Retina (tissue), 1 donor: ENCODE measurements at places on chromosomes 1 and 21.
A peak's percentile ranks its signal among the peaks of the same experiment; 100 is the strongest.

GRCh38 chr1:57844382-57844980 lies 420.6 kb upstream of the DAB1 start:
- DNase-seq, result no peak

DNA sequence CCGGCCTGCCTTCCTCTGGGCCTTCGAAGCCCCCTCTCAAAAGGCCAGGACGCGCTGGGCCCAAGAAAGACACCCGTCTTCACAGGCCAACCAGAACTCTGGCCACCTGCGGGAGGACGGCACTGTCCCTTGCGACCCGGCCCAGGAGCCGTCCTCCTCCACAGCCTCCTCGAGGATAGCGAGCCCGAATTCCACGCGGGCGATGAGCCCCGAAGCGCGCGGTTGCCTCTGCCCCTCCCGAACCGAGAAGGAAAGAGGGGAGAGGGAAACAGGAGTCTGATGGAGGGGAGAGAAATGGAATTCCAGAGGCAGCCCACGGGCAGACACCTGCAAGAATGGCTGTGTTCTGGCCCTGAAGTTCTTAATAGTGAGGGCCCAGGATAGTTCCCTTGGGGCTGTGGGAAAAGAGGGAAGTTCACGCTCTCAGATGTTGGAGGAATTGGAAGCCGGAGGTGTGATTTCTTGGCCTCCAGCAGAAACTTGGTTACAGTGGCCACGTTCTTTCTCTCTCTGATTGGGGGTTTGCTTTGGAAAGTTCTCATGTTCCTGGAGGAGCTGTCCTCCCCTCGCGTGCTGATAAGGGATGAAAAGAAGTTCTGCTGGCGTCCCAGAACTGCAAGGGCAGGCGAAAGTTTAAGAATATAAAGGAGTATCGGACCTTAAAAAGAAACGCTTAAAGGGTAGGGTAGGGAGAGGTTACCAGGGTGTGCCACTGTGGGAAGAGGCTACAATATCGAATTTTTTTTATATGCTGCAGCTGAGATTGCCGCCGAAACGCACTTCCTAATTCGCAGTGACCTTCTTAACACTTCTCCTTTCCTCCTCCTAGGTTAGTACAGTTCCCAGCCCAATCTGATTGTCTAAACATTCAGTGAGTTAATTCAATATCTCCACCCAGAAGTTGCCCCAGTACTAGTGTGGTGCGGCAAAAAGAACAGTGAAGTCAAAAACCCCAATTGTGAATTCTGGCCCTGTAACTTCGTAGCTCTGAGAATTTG lies 5.8 kb upstream of the SLC44A5 start:
- peak; percentile 83 for DNase-seq

DNA sequence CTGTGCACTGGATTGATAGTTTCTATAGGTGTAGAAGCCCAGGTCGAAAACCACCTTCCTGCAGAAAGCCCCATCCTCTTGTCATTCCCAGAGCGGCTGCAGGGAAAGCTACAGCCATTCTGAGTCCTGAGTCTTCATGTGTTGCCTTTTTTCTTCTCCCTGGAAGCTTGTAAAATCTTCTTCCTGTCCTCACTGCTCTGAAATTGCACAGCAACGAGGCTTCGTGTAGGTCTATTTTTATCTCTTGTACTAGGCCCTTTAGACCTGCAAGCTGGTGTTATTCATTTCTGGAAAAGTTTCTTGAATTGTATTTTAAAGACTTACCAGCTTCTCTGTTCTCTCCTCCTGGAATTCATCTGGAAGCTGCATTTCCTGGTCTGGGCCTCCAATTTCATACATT lies 44.2 kb upstream of the ETS2 start:
- no peak for DNase-seq

DNA sequence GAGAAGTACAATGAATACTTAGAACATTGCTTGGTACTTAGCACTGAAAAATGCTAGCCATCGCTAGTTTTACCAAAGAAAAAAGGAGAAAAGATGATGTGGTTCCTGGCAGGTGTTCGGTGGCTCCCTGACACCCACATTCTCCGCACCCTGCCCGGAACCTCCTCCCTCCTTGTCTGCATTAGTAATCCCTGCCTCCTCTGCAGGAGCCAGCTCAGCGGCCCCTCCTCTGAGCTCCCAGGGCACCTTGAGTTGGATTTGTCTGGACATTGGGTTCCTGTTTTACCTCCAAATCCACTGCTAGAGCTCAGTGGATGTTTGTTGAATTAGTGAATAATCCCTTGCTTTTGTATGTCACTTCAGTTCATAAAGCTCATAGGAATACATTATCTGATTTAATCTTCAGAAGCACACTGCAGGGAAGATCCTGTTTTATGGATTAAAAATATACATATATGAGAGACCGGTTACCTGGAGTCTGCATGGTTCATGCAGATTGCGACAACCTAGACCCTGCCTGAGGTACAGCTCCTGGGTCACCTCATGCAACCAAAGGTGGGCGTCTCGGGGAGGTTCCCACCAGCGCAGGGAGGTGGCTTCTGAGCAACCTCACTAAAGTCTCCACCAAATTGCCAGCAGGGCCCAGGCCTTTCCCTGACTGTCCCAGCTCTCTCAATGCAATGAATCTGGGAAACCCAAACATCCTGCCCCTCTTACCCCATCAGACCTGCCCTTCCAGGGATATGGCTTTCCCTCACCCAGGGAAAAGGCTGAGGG lies 24.2 kb downstream of the PCAT6 start:
- DNase-seq, result no peak

- DNase-seq, result peak; percentile 78
Measured at GRCh38 chr1:27601771-27602461, 2.0 kb downstream of the AHDC1 start.

DNA sequence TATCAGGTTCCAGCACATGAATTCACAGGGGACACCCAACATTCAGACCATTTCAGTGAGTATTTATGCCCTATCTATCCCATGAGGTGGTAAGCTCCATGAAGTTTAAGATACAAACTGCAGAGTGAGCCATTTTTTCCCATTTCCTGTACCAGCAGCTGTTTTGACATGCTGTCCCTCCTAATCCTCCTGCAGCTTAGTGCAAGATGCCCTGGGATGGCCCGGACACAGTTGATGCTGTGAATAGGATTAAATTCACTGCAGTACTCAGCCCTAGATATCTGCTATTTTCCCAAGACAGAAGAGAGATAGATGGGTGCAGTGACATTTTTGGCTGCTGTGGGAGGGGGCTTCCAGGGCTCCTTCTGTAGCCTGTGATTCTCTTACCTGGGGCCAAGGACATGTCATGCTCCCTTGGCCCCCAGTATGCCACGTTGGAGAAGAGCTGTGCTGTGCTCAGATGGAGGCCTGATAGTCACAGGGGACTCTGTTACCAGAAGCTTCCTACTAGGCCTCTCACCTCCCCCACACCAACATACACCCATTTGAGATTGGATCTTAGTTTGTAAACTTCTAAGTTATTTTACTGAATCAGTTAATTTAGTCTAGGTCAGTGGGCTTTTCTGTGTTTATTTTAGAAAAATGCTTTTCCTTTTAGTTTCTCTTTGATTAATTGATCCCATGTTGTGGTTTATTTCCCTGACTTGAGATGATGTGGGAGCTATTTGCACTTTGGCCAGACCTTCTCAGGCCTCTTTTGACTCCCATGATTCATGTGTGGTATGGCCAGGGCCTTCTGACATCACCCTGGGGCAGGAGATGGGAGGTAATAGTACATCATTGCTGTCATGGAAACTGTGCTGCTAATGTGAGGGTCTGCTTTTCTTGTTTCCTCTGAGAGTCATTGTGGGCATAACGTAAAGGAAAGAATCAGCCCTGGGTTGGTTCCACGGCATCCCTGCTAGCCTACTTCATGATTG lies 92.6 kb downstream of the ST3GAL3 start:
- peak; percentile 14 for DNase-seq

GRCh38 chr1:206951318-206952100 lies 5.2 kb upstream of the PIGR start:
- no peak for DNase-seq

DNA sequence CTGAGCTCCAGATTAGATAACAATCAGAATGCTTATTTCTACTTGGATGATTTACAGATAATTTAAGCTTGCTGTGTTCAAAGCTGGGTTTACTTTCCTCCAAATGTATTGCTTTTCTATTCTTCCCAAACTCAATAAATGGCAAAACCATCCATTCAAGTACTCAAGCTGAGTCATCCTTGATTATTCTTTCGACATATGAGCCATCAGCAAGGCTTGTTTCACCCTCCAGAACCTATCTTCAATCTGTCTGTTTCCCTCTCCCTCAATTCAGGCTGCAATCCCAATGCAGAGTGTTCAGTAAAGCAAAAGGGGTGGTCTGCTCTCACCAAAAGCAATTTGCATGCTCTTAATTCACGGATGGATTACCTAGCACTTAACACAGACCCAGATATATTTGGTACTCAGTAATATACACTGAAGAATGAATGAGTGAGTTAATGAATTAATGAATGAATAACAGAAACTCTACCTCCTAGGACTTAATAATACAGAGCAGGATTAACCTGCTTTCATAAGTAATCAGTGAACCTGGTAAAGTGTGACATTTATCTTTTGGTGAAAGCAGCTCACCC lies 41.9 kb downstream of the DDR2 start:
- no peak for DNase-seq

- DNase-seq, result no peak
Measured at GRCh38 chr1:152626744-152627143, 3.8 kb upstream of the LCE3A start.

DNA sequence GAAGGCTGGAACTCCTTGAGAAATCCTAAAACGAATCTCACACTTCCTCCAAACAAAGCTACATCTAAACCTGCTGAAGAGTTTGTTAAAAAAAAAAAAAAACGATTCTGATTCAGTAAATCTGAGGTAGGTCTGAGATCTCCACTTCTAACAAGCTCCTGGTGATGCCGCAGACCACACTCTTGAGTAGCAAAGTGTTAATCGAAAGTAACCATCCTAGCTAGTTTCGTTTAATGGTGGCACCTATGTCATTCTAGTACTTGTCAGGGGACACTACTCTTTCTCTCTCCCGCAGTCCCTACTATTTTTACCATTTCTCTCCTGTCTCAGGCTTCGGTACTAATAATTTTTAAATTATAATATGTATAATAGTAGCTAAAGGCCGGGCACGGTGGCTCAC lies 2.1 kb downstream of the CLCC1 start:
- DNase-seq, result no peak

- no peak for DNase-seq
Measured at GRCh38 chr21:46603228-46603627, 1.7 kb downstream of the S100B start.

GRCh38 chr1:38500352-38500751 lies 359.2 kb downstream of the RRAGC start:
- no peak for DNase-seq

DNA sequence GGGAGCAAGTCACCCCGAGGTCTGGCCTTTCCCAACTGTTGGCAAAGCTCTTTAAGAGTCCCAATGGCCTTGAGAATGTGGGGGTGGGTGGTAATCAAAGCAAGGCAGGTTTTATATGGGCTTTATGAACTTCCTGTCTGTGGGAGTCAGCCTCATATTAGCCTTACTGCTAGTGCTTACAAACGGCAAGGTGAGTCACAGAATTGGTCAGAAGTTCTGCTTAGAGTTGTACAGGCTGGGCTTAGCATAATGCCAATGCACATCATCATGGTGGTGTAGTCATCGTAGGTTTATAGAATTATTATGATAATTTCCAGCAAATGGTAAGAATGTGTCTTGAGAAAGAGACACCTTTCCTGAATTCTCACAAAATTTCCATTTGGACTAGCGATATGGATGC lies 192.7 kb upstream of the KIAA0040 start:
- DNase-seq, result no peak

DNA sequence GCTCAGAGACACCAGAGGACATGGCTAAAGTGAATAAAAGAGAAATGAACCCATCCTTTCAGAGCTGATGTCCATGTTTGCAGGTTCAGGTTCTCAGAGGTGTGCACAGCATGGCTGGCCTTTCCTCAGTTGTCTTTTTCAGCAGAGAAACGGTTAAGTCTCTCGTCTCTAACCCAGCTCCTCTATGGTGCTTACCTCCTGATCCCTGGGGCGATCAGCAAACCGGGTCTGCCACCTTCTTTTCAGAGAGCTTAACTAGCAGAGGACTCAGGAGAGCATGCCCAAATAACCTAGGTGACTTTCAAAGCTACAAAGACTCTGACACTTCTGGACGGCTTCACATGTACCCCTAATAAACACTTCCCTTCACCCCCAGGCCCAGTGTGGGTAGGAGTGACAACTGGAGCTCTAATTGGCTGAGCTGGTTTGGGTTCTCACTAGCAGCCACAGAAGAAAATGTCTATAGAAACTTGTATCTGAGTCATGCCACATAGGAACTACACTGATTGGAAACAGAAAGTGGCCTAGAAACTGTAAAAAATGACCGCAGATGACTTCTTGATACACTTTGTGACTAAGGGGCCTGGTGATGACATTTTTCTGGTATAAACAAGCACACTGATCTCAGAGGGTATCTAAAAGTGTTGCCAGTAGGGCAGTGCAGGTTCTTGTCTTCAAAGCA lies at the start of gene AIM2:
AIM2 (minus strand) TSS at position 329 of the 682 bp plus-strand sequence. CDS start 3,267 bp downstream, outside the sequence.
- DNase-seq, result no peak

- DNase-seq, result peak; percentile 32
Measured at GRCh38 chr1:172398970-172399755, 21.3 kb upstream of the C1orf105 start.

GRCh38 chr1:30014031-30014430 lies 709.4 kb downstream of the MATN1 start:
- no peak for DNase-seq

DNA sequence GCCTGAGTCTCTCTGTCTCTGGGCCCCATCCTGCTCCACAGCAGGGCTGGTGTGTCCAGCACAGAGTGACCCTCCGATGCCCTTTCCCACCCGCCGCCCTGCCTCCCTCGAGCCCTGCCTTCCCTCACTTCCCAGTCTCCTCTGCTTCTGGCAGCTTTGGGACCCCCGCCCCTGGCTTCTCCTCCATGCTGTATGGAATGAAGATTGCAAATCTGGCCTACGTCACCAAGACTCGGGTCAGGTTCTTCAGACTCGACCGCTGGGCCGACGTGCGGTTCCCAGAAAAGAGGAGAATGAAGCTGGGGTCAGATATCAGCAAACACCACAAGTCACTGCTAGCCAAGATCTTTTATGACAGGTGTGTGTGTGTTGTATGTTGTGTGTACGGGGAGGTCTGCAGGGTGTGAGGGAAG lies 14.3 kb downstream of the MOV10 start:
- no peak for DNase-seq

GRCh38 chr1:95073446-95073845 lies 695 bp upstream of the ALG14 start:
- DNase-seq, result no peak

DNA sequence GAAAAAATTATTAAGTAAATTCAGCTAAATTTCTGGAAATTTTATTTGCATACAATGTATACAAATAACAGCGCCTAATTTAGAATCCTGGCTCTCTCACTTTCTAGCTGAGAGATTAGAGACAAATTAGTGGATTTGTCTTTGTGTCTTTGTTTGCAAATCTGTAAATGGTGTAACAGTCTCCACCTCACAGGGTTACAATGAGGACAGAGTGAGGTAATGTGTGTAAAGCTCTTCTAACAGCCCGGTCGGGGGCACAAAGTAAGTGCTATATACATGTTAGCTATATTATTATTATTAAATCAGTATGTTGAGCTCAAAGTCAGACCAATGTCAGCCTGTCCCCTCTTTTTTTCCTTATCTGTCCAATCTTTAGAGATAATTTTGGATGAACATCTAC lies 5.0 kb upstream of the ADAMTSL4 start:
- no peak for DNase-seq
